ENCODE measurements at places on chromosomes 5 and 9.

DNA sequence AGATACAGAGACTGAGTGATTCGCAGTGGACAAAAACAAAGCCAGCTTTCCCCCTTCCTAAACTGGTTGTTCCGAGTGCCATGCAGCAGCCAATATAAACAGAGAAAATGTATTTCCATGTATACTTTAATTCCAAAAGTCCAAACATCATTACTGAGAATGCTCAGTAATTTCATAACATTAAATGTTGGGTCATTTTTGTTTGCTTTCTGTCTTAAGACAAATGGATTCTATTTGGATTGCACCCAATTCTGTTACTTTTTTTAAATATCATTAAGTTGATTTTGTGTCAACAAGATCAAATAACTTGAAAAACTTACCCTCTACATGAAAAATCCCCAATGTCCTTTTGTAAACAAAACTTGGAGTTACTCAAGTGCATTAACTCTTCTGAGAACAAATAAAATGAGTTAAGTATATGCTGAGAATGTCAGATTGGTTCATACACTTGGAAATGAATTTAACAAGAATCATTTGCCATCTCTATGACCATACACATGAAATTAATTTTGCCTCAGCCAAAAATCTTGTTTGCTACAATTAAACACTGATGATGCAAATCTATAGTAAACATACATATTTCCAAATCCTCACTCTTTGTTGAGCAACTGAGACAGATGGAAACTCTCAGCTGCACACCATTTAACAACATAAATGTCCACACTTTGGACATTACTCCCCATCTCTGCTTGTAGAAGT lies 19.4 kb downstream of the LURAP1L start:
- DNase-seq, result no peak

GRCh38 chr5:30890377-30890776 lies 303.1 kb upstream of the CDH6 start:
- no peak for DNase-seq

GRCh38 chr9:121612511-121612998 lies 38.9 kb upstream of the DAB2IP start:
- no peak for DNase-seq

- DNase-seq, result no peak
Measured at GRCh38 chr5:10543585-10544040, 20.3 kb upstream of the ANKRD33B start.

- DNase-seq, result no peak
Measured at GRCh38 chr9:69155341-69156030, 18.6 kb upstream of the TJP2 start.

GRCh38 chr5:170818232-170818631 lies 34.7 kb downstream of the GABRP start:
- DNase-seq, result no peak

DNA sequence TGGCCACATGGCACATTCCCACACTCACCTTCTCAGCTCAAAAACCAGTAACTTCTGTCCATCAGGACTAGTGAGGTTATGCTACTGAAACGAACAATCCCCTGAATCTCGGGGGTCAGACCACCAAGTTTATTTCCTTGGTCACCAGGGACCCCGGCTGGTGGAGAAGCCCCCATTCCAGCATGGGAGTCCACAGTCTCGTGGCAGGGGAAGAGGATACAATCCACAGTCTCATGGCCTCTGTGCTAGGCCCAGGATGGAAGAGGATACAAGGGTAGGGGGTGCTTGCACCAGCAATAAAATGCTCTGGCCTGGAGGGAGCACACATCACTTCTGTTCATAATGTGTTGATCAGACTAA lies 7.4 kb upstream of the CARD19 start:
- peak; percentile 0 for DNase-seq

GRCh38 chr5:119071561-119071995 lies 691 bp downstream of the DMXL1 start:
- no peak for DNase-seq

GRCh38 chr9:84600739-84601138 lies 68.8 kb upstream of the NTRK2 start:
- no peak for DNase-seq

- no peak for DNase-seq
Measured at GRCh38 chr5:98698359-98698758, 75.1 kb upstream of the RGMB start.

- DNase-seq, result no peak
Measured at GRCh38 chr9:126738553-126738952, 66.3 kb upstream of the ZBTB43 start.

GRCh38 chr9:35789541-35789940 lies 1.9 kb upstream of the NPR2 start:
- DNase-seq, result no peak

- DNase-seq, result no peak
Measured at GRCh38 chr5:13278811-13279210, 665.7 kb downstream of the DNAH5 start.

- no peak for DNase-seq
Measured at GRCh38 chr9:23941051-23941450, 115.0 kb upstream of the ELAVL2 start.

DNA sequence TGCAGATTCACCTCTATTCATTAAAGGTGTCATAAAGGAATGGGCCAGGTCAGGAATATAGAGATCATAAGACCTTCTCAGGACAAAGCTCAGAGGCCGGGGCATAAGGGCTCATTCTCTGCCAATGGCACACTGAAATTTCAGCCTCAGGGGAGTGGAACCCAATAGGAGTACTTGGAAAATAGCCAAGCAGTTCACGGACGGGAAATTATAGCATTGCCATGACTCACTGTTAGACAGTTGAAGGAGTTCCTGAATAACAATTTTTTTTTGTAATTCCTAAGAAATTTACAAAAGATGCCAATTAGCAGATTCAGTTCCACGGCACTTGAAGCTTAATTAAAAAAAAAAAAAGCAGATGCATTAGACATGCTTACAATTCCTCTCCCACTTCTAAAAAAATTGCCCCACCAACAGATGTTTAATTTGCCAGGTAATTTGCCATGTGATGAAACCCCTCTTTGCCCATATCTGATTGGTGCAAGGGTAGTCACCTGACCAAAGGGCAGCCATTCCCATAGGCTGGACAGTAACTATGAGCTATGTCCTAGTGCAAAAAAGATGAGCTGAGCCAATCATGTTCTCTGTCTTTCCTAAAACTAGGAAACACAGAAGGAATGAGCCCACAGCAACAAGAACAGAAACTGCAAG lies 58.6 kb downstream of the PTCD2 start:
- DNase-seq, result no peak

All from activated T-cell treated with anti-CD3 and anti-CD28 coated beads, Interleukin-2, amount 50 U/mL, for 1 hour (primary cell).